Stimulated activated CD8-positive, alpha-beta memory T cell treated with anti-CD3 and anti-CD28 coated beads, Interleukin-7, amount 100 ng/mL, for 1 hour (primary cell): ENCODE measurements at places on chromosomes 11 and 22.

GRCh38 chr11:123219066-123219690 is 24.1 kb upstream of the CLMP start:
- DNase-seq, result no peak

- DNase-seq, result no peak
Measured at GRCh38 chr11:96622026-96622634, 232.3 kb downstream of the JRKL start.

DNA sequence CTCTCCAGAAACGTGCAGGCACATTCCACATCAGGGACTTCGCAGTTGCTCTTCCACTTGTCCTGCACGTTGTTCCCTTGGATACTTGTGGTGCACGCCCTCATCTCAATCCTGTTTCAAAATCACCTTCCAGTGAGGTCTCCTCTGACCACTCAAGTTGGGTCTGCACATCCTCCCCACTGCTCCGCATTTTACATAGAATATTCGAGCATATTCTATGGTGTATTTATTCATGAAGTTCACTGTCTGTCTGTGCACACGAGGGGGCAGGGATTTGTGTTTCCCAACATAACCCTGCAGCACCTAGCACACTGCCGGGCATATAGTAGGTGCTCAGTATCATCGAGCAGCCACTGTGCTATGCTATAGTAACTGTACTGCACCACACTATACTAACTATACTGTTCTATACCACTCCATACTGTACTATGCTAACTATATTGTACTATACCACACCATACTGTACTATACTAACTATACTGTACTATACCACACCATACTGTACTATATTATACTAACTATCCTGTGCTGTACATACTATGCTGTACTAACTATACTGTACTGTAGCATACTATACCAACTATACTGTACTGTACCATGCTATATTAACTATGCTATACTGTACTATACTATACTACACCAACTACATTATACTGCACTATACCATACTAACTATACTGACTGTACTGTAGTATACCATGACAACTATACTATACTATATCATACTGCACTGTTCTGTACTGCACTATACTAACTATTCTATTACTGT is 30.3 kb downstream of the ELF5 start:
- no peak for DNase-seq

GRCh38 chr11:93939084-93939760 is 81.9 kb upstream of the HEPHL1 start:
- DNase-seq, result no peak

GRCh38 chr11:10673501-10674062 is 20.0 kb downstream of the IRAG1 start:
- no peak for DNase-seq

GRCh38 chr11:15073361-15074205 is at the start of gene CALCB:
Gene CALCB (plus strand): TSS chr11:15073593. CDS start chr11:15074719, 1,126 bp downstream.
- no peak for DNase-seq

DNA sequence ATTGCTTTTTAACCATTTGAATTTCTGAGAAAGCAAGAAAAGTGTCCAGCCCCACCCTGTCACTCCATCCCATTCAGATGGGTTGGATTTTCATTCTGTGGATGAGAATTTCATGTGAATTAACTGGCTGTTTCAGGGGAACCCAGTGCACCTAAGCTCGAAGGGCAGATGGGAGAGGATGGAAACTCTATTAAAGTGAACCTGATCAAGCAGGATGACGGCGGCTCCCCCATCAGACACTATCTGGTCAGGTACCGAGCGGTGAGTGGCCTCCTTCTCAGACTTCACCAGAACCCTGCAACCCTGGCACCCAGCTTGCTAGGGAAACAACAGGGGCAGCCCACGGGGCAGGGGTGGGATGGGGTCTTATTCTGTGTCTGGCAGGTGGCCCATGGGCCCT is 58.6 kb upstream of the TTC12 start:
- DNase-seq, result no peak

DNA sequence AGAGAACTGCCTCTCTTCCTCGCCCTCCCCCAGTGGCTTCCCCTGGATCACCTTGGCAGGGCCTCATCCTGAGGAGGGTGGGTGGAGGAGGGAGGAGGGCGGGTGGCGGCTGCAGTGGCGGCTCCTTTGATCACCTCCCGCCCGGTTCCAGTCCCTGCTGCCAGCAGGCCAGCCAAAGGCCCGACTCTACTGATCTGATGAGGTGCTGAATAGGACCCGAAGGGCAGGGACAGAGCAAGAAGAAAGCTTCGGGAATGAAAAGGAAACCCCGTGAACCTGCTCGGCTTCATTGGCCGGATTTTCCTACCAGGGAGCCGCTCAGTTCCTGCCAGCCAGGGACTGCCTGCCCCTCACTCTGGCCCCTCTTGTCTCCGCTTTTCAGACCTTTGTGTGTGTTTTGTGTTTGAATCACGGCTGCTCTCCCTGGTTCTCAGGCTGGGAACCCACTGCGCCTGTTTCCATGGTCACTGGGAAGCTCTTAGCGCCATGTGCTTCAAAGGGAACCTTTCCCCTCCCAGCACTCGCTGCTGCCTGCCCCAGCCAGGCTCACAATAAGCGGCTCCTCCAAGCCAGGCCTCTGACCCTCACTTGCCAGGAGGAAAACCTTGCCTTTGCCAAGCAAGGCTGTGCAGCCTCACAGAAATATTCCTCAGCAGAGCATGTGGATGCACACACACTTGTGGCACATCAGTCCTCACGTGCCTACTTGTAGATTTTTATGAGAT is 56.8 kb downstream of the C22orf31 start:
- no peak for DNase-seq

DNA sequence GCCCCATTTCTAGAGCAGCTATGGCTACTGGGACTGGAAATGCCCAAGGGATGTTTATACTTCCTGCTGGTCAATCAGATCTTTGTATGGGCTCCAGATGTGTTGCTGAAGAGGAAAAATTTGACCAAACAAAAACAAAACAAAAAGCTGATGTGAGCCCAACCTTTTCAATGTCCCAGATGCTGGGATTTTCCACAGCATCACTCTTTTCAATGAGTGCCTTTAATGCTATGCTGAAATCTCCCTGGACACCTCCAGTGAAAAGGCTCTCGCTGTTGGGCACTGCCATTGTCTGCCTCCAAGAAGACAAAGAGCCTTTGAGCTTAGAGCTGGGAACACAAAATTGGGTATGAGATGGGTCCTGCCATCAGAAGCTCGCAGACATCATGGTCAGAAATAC is 671.9 kb downstream of the NTM start:
- no peak for DNase-seq

- no peak for DNase-seq
Measured at GRCh38 chr22:39818094-39818493, 75.5 kb downstream of the ENTHD1 start.

GRCh38 chr11:9774591-9775397 is 110.9 kb downstream of the SWAP70 start:
- no peak for DNase-seq

- no peak for DNase-seq
Measured at GRCh38 chr22:47152938-47153337, 390.5 kb downstream of the TBC1D22A start.
